LHCN-M2 (cell line): ENCODE measurements at places on chromosomes 2 and 18. TPM values are rescaled to one million over a fixed set of nuclear protein-coding genes. Genes with fewer than 3 reads are reported as not detected.

Gene RBM44
- total RNA-seq: 0.06 and 0.34 TPM in 2 replicates

DNA sequence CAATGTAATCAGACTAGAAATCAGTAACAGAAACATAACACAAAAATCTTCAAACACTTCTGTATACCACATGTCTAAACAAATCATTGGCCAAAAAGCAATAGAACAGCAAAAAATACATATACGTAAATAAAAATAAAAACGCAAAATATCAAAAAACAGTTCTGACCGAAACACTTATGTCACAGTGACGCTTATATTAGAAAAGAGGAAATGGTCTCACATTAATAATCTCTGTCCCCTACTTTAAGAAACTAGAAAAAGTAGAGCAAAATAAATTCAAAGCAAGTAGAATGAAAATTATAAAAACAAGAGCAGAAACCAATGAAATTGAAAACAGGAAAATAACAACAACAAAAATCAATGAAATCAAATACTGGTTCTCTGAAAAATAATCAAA, 41.9 kb downstream of the TMEM131 start:
- no peak for DNase-seq

GRCh38 chr2:24231461-24231881, 56.6 kb downstream of the FAM228A start:
- DNase-seq: peak; percentile 30

- peak; percentile 62 for DNase-seq
Observed at GRCh38 chr2:64114063-64114911, 29.9 kb downstream of the PELI1 start.

- DNase-seq: no peak
Observed at GRCh38 chr2:129709956-129710598, 269.4 kb upstream of the RAB6C start.
